ENCODE measurements at places on chromosomes 6 and 20.

DNA sequence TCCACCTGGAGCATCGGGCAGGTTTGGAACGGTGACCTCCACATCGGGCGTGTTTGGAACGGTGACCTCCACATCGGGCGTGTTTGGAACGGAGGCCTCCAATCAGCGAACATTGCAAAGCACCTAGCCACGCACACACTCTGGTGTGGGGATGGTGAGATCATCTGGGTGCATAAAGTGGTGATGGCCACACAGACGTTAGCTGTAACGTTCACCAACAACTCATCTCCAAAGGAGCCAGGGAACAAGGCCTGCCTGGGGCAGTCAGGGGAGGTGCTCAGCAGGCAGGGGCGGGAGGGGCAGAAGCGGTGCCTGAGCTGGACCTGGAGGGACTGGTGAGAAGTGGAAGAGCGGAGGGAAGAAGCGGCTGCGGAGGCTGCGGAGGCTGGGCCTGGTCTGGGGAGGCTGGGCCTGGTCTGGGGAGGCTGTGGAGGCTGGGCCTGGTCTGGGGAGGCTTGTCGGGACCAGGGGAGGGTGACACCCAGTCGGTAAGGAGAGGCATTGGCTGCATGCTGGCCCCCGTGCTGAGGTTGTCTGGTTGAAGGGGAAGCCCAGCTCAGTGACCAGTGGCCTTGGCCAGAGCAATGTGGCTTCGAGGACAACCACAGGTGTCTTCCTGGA lies 89.9 kb downstream of the PSMB1 start:
- no peak for DNase-seq

GRCh38 chr6:38057994-38058393 lies 238.5 kb downstream of the ZFAND3 start:
- DNase-seq: no peak

DNA sequence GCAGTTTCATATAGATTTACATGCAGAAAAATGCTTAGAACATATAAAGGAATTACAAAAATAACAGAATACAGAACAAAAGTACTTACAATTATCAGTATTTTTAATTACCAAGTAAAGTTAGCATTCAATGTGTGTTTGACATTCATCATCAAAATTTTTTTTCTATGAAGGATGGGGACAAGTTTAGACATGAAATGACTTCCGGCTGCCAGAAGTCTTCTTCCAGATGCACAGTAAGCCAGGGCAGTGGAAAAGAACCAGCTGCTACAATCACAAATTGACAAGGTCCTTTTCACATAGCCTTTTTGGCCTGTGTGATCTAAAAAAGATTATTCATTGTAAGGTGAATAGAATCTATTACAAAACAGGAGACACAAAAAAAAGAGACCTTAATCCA lies 73.8 kb downstream of the HUS1B start:
- no peak for DNase-seq

DNA sequence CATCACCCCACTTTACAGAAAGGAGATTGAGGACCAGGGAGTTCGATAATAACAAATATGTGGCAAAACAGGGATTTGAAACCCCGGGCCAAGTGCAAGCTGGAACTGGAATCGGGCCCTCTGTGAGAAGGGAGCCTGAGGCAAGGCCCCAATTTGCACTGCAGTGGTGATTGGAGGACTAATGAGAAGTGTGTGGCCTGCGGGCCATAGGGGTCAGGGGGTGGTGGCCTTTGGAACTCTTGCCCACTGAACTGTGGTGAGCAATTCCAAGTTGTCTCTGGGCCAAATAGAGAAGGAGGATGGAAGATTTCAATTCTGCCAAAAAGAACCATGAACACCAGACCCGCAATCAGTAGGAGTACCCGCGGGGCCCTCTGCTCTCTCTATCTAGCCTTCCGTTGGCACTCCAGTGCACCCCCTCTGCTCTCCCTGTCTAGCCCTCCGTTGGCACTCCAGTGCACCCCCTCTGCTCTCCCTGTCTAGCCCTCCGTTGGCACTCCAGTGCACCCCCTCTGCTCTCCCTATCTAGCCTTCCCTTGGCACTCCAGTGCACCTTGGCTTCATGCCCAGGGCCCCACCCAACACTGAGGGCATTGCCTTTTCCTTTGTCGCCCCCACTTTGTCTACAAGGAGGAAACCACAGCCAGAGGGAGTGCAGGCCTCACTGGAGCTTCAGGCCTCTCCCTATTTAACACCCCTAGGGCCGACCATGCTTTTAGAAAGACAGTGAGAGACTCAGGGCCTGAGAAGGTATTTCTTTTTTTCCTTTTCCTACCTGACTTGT lies 6.0 kb upstream of the PTPRA start:
- DNase-seq: no peak

DNA sequence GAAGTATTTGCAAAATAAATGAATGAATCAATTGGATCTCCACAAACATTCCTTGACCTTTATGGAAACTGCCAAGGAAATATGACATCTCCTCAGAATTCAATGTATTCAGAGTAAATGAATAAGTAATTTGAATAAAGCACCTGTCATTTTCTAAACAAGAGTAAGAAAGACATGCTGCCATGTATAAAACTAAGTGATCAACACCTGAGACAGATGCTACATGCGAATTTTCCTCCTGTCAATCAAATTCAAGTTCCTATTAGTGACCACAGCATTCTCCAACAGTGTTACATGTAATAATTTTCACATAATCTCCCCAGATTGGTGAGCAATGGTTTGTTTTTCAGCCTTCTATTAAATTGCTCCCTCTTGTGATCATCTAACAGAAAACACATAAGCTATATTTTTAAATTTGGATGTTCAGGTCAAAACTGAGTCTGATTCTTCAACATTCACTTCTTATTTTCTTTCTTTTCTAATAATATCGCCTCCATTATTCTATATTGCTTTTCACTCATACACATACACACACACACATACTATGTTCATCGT lies 163.2 kb upstream of the RNF217 start:
- no peak for DNase-seq

GRCh38 chr6:12590901-12591300 lies 125.7 kb upstream of the PHACTR1 start:
- DNase-seq: no peak

GRCh38 chr6:109308018-109308492 lies 74.2 kb downstream of the CD164 start:
- no peak for DNase-seq

- no peak for DNase-seq
These were observed 147.1 kb upstream of the RALGAPA2 start for GRCh38 chr20:20859510-20859909.

- DNase-seq: no peak
These were observed 180.1 kb upstream of the CST7 start for GRCh38 chr20:24768713-24769601.

- DNase-seq: no peak
These were observed 320.3 kb downstream of the RIMS1 start for GRCh38 chr6:72206606-72207005.
